ENCODE measurements at places on chromosomes 13 and 19.

GRCh38 chr19:54660964-54661363 lies 1.8 kb upstream of the LILRB4 start:
- H3K4me1 ChIP-seq: no peaks in the 10 kb centered on the region
- no peaks in the 10 kb centered on the region for H3K36me3 ChIP-seq
- H3K4me3 ChIP-seq: no peak overlapping the region
- H3K27ac ChIP-seq: no peak overlapping the region
- DNase-seq: no peak

GRCh38 chr19:37983916-37984315 lies 76.9 kb downstream of the SIPA1L3 start:
- no peak overlapping the region for H3K27ac ChIP-seq
- no peak overlapping the region for H3K4me3 ChIP-seq
- peaks cover 6% of the 10 kb centered on the region for H3K36me3 ChIP-seq
- peaks cover 39% of the 10 kb centered on the region for H3K4me1 ChIP-seq
- H3K27me3 ChIP-seq: no peaks in the 10 kb centered on the region

- no peak overlapping the region for H3K4me3 ChIP-seq
- H3K4me1 ChIP-seq: no peaks in the 10 kb centered on the region
- no peaks in the 10 kb centered on the region for H3K36me3 ChIP-seq
- no peak overlapping the region for H3K27ac ChIP-seq
These were observed 59.4 kb downstream of the SLC10A2 start for GRCh38 chr13:103006641-103007426.

DNA sequence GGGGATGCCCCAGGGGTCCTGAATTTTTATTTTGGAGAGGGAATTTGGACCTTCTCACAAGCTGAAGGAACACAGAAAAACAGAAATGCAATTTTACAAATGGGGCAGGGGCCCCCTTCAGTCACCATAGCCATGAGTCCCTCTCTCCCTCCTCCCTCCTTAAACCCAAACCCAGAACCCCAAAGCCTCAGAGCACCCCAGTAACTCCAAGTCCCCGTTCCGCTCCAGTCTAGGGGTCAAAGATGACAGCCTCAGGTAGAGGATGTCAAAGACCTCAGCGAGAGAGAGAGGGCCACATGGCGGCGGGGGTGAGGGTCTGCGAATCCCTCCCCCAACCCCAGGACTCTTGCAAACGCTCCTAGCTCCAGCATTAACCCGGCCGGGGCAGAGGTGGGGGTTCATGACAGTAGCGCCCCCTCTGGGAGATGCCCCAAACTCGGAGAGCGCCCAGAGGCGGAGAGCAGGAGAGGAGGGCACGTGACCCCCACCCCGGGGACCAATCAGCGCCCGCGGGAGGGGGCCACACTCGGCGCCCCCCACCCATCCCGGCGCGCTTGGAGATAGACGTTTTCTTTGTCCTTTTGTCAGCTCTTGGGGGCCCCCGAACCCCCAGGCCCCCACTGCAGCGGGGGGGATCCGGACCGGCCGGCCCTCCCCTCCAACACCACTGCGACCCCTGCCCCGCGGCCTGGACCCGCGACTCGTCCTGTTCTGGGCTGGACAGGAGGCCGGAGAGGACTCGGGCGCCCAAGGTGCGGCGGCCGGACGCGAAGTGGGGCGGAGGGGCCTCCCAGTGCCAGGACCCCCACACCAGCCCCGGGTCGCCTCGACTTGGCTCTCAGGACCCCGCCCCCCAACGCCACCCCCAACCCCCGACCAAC lies 20.8 kb upstream of the SEMA6B start:
- peaks cover 1% of the 10 kb centered on the region for H3K36me3 ChIP-seq
- H3K4me3 ChIP-seq: no peak overlapping the region
- peaks cover 11% of the 10 kb centered on the region for H3K4me1 ChIP-seq
- H3K27me3 ChIP-seq: peaks cover 78% of the 10 kb centered on the region
- no peak overlapping the region for H3K27ac ChIP-seq

DNA sequence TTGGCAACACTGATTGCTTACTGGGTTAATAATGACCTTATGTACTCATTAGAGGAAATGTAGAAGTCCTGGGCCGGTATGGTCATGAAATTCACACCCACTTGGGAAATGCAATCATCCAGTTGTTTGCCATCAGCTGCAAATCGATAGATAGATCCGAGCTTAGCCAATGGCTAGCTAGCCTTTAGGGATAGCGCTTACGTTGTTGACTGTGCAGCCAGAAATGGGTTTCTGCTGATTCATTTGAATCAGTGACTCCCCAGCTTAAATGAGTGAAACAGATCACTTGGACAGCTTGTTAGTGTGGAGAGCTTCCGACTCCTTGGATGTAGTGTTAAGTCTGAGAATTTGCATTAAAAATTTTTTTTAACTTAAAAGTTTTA lies 11.8 kb downstream of the IL17D start:
- peaks cover 1% of the 10 kb centered on the region for H3K36me3 ChIP-seq
- no peak overlapping the region for H3K4me3 ChIP-seq
- no peak overlapping the region for H3K27ac ChIP-seq

DNA sequence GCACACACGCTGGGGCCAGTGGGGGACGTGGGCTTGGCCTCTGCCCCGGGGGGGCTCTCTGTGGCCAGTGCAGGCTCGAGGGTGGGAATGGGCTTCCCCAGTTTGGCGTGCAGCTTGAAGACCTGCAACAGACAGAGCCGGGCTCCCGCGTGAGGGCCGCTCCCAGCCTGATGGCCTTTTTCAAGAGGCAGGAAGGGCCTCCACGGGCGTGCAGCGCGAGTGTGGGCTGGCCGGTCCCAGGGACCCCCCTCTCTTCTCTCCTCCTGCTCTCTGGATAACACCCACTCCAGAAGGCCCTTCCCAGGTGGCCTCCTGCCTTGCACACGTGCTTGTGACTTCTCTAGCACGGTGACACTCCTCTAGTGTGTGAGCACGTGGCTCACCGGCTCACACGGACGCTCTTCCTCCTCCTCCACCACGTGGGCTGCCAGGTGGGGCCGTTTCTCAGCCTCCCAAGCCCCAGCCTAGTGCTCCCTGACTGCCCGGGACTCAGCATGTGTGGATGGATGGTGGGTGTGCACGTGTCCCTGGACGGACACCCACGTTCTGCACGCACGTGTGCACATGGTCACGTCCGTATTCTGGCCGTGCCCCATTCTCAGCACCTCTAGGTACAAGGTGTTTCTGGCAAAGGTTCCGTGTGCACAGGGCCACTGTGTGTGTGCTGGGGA lies 39.2 kb upstream of the MATK start:
- H3K27ac ChIP-seq: no peak overlapping the region
- no peaks in the 10 kb centered on the region for H3K27me3 ChIP-seq
- peaks cover 11% of the 10 kb centered on the region for H3K36me3 ChIP-seq
- DNase-seq: no peak
- H3K4me3 ChIP-seq: no peak overlapping the region

DNA sequence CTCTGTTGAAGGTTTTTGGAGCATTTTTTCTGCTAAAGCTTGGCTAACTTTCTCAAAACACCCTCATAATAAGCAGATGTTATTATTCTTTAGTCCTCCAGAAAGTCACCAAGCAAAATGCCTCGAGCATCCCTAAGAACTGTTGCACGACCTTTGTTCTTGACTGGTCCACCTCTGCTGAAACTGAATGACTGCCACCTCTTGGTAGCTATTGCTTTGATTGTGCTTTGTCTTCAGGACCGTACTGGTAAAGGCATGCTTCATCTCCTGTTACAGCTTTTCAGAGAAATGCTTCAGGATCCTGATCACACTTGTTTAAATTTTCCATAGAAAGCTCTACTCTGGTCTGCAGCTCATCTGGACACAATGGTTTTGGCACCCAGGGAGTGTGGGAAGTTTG lies 254.8 kb downstream of the DCT start:
- H3K27ac ChIP-seq: no peak overlapping the region
- H3K27me3 ChIP-seq: no peaks in the 10 kb centered on the region
- no peaks in the 10 kb centered on the region for H3K4me1 ChIP-seq
- no peak for DNase-seq
- no peaks in the 10 kb centered on the region for H3K36me3 ChIP-seq

DNA sequence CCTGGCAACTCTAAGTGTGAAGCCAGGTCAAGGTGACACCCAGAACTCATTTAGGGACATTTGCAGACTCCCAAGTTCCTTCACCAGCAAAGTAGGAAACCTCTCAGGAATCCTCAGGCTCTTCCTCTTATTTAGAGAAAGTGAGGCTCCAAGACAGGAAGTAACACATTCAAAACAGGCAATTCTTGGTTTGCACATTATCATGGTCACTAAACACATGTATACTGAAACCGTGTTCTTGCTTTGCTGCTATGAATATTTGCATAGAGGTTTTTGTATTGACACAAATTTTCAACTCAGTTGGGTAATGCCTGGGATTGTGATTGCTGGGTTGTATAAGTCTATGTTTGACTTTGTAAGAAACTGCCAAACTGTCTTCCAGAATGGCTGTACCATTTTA lies 13.2 kb upstream of the URI1 start:
- DNase-seq: no peak
- H3K27me3 ChIP-seq: no peaks in the 10 kb centered on the region
- no peaks in the 10 kb centered on the region for H3K36me3 ChIP-seq
- no peak overlapping the region for H3K4me3 ChIP-seq
- no peaks in the 10 kb centered on the region for H3K4me1 ChIP-seq
- no peak overlapping the region for H3K27ac ChIP-seq

DNA sequence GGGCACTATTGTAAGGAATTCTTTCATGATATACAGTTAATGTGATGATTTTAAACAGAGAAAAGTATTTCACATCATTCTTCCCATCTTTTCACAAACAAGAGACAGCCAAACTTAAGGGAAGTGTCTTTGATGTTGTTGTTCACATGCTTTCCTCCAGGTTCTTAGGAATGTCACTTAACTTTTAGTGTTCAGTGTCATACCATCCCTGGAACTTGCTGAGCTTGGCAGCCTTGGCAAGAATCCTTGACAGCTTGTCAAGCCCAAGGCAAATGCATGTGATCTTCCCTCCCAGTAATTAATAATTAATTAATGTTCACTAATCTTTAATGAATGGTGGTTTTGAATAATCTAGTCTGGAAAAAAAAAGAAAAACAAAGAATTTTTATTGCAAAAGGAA lies 727.9 kb upstream of the PRR20A start:
- H3K27me3 ChIP-seq: no peaks in the 10 kb centered on the region
- H3K4me3 ChIP-seq: no peak overlapping the region
- no peak for DNase-seq
- H3K27ac ChIP-seq: no peak overlapping the region

GRCh38 chr19:40603071-40603388 lies 1.9 kb downstream of the LTBP4 start:
- H3K27ac ChIP-seq: no peak overlapping the region
- peak overlapping the region; percentile 82 for H3K4me3 ChIP-seq
- peaks cover 19% of the 10 kb centered on the region for H3K36me3 ChIP-seq
- DNase-seq: no peak

- H3K27me3 ChIP-seq: no peaks in the 10 kb centered on the region
- no peak for DNase-seq
- H3K4me1 ChIP-seq: no peaks in the 10 kb centered on the region
- H3K36me3 ChIP-seq: no peaks in the 10 kb centered on the region
- no peak overlapping the region for H3K27ac ChIP-seq
- no peak overlapping the region for H3K4me3 ChIP-seq
These were observed 2902.5 kb downstream of the PCDH9 start for GRCh38 chr13:64327505-64328194.

GRCh38 chr19:39402346-39403300 lies 4.0 kb upstream of the ZFP36 start:
- DNase-seq: peak; percentile 58
- H3K27ac ChIP-seq: peak overlapping the region; percentile 92
- peak overlapping the region; percentile 80 for H3K4me3 ChIP-seq
- H3K36me3 ChIP-seq: peaks cover 57% of the 10 kb centered on the region

DNA sequence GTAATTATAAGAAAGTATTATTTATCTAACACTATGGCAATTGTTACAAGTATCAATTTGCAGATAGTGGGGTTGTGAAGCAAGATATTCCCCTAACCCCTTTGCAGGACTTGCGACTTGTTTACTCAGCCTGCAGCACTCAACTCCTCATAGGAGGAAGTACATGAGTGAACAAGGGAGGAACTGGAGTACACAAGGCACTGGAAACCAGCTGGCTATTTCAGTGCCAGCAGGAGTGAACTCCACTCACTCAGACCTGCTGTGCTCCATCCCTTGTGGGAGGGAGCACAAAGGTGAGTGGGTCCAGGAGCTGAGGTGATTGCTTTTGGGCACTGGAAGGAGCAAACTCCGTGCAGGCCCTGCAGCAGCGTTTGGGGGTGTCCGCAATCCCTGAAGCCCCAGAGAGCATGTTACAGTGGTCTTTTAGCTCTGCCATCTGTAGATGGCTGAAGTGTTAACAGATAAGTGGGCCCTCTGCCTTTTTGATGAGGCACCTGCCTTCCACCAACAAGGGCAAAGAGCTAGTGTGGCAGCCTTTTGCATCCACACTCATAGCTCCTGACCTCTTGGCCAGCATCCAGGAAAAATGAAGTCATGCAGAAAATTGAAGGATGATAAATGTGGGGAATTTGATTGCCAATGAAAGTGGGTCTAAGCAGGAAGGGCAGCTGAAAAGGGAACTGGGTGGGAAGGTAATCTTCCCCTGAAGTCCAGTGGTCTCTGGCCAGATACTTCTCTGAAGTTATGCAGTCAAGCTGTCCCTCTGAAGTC lies 802.2 kb upstream of the MIR17HG start:
- no peak overlapping the region for H3K4me3 ChIP-seq
- no peaks in the 10 kb centered on the region for H3K27me3 ChIP-seq
- DNase-seq: no peak
- no peaks in the 10 kb centered on the region for H3K4me1 ChIP-seq
- peaks cover 1% of the 10 kb centered on the region for H3K36me3 ChIP-seq
- H3K27ac ChIP-seq: no peak overlapping the region

GRCh38 chr13:79846386-79846785 lies 365.4 kb downstream of the NDFIP2 start:
- H3K27ac ChIP-seq: no peak overlapping the region
- no peak overlapping the region for H3K4me3 ChIP-seq
- H3K4me1 ChIP-seq: no peaks in the 10 kb centered on the region
- DNase-seq: no peak
- no peaks in the 10 kb centered on the region for H3K27me3 ChIP-seq

- H3K36me3 ChIP-seq: no peaks in the 10 kb centered on the region
- H3K4me3 ChIP-seq: no peak overlapping the region
- H3K4me1 ChIP-seq: no peaks in the 10 kb centered on the region
- H3K27ac ChIP-seq: no peak overlapping the region
- H3K27me3 ChIP-seq: peaks cover 51% of the 10 kb centered on the region
These were observed 89.8 kb upstream of the LSM14A start for GRCh38 chr19:34082289-34083077.

DNA sequence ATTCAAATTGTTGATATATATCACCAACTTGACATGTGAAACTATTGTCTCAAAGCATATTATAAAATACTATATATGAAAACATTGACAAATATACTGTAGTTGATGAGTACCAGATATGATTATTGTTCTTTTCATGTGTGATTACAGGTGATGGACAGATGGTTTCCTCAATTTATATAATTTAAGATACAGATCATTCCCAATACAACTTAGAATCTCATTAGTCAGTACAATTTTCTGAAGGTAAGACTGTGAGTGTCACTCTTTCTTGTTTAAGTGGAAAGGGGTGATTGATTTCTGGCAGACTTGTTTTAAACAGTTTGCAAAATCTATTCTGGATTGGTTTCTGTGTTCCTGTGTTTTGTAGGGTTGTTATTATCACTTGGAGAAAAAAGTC lies 498.8 kb downstream of the IRS2 start:
- no peak overlapping the region for H3K27ac ChIP-seq
- no peaks in the 10 kb centered on the region for H3K4me1 ChIP-seq
- no peaks in the 10 kb centered on the region for H3K36me3 ChIP-seq

- H3K27ac ChIP-seq: no peak overlapping the region
- H3K27me3 ChIP-seq: no peaks in the 10 kb centered on the region
- H3K4me3 ChIP-seq: no peak overlapping the region
- H3K36me3 ChIP-seq: no peaks in the 10 kb centered on the region
- DNase-seq: no peak
- H3K4me1 ChIP-seq: no peaks in the 10 kb centered on the region
These were observed 1507.1 kb downstream of the UQCRFS1 start for GRCh38 chr19:27705896-27706295.

Data from central memory CD8-positive, alpha-beta T cell (primary cell).